ENCODE measurements at places on chromosomes 4 and X.

DNA sequence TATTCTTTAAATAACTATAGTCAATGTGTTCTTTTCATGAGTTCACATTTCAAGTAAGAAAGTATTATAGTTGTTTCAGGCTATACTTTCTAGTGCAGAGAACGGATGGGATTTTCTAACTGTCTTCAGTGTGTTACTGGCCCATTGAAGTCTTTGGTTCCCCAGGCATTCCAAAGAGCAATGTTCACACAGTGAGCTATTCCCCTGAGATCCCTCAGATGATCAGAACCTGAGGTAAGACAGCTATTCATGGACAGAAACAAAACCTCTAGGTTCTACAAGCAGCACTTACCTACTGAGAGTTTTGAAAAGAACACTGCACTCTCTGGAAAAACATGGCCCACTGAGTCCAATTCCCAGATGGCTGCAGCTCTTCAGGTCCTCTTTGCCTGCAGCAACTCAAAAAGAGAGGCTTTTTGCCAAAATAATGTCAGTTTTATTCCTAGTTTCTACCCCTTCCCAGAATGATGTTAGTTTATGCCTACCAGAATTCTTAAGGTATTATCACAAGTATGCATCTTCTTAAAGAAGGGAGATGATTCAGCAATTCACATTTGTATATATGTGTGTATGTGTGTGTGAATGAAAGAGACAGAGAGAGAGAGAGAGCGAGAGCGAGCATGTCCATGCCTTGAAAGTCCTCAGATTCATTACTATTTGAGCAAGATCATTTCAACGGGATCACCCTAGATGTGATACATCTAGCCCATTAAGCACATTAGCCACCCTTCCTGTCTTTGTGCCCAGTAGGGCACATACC is 146.1 kb downstream of the PDHA2 start:
- no peak for DNase-seq

DNA sequence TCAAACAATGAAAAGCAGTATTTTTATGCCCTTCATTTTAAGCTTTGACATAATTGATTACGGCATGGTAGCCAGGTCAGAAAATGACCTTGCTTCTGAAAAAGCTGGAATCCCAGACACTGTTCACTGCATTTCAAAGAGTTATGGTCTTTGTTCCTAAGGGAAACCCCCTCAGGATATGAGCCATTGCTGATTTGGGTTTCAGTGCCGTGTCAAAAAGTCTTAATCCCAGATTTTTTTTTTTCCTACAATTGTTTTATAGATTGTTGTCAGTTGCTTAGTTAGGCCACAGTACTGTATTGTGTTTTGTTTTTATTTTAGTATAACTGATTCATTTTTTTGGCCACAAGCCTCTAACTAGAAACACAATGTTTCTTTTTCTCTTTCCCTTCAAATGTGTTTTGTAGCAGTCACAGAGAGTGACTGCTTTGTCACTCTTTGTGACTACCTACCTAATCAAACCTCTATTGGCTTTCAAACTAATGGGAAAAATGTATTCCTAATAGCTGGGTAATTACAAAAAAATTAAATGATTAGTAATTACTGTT is 10.3 kb downstream of the WDR44 start:
- DNase-seq = no peak

GRCh38 chr4:6217716-6218381 is 17.5 kb upstream of the JAKMIP1 start:
- DNase-seq = no peak

DNA sequence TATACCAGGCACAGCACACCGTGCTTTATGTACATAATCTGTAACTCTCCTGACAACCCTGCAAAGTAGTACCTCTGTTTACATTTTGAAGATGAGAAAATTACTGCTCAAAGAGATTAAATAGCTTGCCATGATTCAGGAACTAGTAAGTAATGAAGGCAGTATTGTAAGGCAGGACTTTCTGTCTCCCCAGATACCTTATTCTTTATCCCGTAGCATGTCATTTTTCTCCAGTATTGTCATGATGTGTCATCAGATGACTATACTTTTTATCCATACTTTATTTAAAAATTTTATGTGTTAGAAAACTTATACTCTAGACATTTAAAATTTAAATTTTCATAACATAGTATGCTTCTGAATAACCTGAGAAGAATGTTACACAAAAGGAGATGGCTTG is 188.3 kb upstream of the NUDT6 start:
- no peak for DNase-seq

DNA sequence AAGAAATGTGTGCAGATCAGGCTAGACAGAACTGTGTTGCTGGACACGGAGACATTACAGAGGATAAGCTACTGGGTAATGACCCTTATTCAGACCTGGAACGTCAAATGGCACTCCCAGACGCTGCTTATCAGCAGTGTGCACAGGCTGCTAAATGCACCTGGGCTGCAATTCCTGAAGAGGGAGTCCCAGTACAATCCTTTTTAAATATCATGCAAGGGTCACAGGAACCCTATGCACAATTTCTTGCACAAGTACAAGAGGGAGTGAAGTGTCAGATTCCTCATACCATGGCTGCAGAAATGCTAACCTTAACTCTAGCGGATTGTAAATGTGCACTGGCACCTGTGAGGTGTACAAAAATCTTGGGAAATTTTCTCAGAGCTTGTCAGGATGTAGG is 16.9 kb downstream of the SPIN2B start:
- no peak for DNase-seq

DNA sequence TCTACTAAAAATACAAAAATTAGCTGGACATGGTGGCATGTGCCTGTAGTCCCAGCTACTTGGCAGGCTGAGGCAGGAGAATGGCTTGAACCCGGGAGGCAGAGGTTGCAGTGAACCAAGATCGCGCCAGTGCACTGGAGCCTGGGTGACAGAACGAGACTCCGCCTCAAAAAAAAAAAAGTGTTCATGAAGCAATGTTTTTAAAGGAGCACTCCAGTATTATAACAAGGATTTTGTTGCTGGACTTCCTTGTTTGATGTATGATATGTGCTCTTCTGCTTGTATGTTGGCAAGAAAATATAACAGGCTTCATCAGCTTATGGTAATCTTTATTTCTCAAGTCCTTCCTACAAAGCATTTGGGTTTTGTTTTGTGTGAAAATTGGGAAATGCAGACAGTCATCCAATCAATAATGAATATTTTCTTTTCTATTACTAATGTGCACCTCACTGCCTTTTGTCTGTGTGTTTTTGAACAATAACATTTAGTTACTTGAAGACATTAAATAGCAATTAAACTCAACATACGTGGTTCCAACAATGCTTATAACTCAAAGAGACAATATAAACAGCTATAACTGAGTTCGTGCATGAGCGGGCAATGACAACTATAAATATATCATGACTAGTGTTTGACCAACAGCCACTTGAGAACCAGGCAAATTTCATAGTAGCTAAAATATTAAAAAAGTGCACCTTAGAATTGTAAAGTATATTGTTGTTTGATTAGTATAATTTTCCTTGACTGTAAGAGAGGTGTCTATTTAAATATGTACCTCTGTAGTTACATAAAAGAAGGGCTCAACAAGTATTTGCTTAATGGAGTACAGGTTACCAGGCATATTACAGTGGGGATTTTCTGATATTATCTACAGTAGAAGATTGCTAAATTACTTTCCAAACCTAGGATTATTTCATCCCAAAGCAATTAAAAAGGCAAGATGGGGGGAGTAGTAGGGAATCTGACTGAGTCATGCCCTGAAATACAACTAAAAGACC is 210.7 kb downstream of the PPP3CA start:
- DNase-seq = no peak

GRCh38 chr4:71383984-71384383 is 45.2 kb downstream of the SLC4A4 start:
- DNase-seq = no peak

GRCh38 chr4:60808726-60809485 is 391.2 kb upstream of the ADGRL3 start:
- no peak for DNase-seq

DNA sequence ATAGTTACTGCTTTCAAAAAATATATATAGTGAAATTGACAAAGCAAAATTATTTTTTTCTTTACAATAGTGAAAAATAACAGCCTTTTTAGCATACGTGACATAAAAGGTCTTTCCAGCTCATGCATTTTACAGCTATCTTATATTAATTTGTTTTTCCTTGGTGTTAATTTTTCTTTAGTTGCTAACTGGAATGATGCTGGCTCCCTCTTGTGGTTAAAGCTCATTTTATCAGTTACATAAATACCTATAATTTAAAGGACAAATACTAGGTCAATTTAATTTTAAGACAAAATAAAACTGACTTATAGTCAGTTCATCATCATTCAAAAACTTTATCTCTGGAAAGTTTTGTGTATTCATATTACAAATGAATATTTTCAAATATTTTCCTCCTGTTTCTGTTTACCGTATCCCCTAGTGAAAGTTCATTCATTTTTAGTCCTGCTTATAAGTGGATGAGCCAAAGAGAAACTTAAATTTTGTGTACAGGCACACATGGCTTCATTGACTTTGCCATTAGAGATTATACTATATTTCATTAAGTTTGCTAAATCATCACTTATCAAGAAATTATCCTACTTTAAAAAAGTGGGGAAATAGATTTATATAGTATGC is 9.9 kb upstream of the ANAPC4 start:
- DNase-seq = peak; percentile 12

- no peak for DNase-seq
Measured at GRCh38 chr4:151784706-151785105, 23.9 kb upstream of the GATB start.

GRCh38 chrX:73758250-73758649 is 195.3 kb downstream of the CHIC1 start:
- no peak for DNase-seq

DNA sequence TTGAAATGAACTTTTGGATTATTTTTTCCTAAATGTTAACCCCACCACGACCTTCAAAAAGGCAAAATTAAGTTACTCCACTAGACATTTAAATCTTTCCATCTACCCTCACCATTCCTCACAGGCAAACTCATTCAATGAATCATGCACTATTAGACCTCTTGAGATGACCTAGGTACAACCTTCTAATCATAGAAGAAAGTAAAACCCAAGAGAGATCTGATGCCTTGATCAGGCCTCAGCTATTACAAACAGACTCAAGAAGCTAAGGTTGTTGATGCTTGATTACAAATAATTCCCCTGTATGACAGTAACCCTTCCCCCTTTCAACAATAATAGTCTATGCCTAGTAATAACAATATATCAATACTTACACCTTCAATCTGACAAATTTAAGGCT is 18.9 kb downstream of the TAPT1 start:
- no peak for DNase-seq

DNA sequence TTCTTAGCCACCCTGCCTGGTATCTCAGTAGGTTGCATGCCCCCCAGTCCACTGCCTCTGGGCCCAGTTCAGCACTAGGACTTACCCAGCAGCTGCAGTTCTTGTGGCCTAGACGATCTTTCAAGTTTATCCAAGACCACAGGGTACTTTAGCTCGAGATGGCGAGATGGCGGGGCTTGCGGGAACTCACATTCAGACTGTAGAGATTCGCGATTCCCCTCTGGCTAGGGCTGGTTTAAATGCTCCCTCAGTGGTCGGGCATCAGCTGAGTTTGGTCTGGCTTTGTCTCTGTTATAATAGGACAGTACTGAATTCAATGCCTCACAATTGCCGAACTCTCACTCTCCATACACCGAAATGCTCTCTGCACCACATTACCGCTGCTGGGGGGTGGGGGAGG is 18.4 kb upstream of the RFC1 start:
- DNase-seq = no peak

- no peak for DNase-seq
Measured at GRCh38 chr4:175103403-175103802, 185.2 kb downstream of the ADAM29 start.

DNA sequence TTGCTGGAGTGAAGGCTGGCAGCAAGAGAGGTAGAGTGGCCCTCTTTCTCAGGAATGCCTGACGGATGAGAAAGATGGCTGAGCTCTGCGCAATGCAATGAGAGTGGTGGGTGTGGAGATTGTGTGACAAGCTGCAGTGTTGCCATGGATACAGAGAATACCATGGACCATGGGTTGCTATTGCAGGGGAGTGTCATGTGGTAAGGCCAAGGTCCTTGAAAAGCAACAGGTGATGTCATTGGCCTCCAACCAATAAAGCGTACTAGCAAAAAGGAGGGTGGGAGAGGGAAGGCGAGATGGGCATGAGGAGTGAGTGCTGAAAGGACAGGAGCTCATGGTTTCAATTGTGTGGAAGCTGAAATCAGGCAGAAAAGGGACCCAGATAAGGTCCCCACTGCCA is 1.8 kb downstream of the PNMA5 start:
- DNase-seq = no peak

GRCh38 chrX:150421816-150422215 is 58.7 kb downstream of the MAMLD1 start:
- no peak for DNase-seq

GRCh38 chrX:16544969-16545368 is 105.0 kb upstream of the S100G start:
- DNase-seq = no peak

DNA sequence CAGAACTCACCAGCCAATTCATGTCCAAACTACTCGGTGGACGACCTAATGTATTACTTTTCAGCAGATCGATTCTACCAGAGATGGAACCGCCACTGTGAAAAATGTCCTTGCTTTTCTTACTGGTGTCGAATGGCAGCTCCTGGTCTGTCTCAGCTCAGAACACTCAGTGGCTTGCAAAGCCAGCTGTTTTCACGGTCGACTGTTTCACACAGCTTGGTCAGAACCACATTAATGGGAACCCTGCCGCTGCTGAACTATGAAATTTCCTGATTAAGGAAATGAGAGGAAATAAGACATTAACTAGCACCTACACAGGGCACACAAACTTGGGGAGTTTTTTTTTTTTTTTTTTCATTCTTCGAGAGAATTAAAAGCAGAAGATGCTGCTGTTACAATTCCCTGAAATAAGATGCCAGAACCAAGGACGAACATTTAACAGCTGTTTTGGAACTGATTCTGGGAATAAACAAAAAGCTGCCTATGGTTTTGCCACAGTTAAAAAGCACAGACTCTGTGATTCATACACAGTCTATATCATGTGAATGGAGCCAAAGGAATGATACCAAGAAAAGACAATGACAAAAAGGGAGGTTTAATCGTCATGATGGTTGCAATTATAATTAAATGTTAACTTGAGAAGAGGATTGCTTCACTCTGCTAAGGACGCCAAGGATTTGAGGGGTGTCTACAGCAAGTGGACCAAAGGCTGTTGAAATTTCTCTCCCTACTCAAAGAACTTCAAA is 31.3 kb downstream of the SUPT20HL2 start:
- DNase-seq = no peak

- DNase-seq = no peak
Measured at GRCh38 chr4:18405054-18405453, 383.5 kb upstream of the LCORL start.

- no peak for DNase-seq
Measured at GRCh38 chr4:112038861-112039260, 106.4 kb upstream of the FAM241A start.

DNA sequence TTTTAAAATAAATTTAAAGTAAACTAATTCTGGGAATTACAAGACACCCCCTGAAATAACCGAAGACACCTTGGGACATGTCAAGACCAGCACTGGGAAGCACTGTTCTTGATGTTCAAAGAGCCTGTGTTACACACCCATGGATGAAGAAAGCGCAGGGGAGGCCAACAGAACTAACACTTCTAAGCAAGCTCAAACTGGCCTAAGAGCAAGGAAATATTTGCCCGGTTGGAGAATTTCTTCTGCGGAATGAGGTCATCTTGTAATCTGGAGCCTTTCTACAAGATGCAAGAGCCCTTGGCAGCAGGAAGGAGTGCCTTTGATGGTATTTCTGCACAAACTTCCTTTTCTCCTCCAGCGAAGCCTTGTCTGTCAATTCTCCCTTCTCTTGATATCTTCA is 9.3 kb upstream of the EFHC2 start:
- no peak for DNase-seq

- no peak for DNase-seq
Measured at GRCh38 chrX:104833401-104833800, 267.4 kb downstream of the IL1RAPL2 start.

- no peak for DNase-seq
Measured at GRCh38 chr4:182843808-182844325, 73.3 kb downstream of the DCTD start.

All from activated naive CD4-positive, alpha-beta T cell treated with anti-CD3 and anti-CD28 coated beads for 36 hours (primary cell).